ENCODE measurements at places on chromosomes 6 and 20.

GRCh38 chr20:24086121-24086520 lies 97.5 kb upstream of the GGTLC1 start:
- DNase-seq, result no peak

DNA sequence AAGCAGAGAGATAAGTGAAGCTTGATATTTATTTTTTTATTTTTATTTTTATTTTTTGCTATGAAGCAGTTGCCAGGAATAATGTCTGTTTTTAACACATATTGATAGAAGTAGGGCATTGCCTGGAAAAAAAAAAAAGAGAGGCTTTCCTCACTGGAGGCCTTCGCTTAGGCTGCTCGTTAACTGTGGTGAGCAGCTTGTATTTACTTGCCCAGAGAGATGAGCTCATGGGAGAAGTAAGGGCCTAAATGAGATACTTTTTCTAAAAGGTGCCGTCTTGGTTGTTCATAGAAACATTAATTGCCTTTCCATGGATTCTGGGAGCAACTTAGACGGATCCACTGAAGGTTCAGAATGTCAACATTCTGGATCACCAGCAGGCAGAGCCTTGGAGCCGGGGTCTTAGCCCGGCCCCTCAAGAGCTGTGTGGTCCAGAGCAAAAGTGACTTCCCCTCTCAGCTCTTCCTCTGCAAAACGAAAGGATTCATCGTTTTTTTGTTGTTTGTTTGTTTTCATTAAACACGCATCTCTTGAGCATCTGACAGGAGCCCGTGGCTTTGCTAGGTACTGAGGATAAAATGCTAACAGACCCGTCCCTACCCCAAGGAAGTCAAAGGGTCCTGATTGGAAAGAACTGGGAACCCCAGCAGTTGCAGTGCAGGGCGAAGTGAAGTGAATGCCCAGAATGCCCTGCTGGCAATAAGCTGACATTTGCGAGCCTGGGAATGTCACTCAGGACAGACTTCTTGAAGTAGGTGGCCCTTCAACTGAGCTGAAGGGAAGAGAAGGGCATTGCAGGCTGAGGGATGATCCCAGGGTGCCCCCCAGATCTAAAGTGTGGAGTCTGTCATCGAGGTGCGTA lies 138.5 kb downstream of the ZDHHC14 start:
- DNase-seq, result no peak

DNA sequence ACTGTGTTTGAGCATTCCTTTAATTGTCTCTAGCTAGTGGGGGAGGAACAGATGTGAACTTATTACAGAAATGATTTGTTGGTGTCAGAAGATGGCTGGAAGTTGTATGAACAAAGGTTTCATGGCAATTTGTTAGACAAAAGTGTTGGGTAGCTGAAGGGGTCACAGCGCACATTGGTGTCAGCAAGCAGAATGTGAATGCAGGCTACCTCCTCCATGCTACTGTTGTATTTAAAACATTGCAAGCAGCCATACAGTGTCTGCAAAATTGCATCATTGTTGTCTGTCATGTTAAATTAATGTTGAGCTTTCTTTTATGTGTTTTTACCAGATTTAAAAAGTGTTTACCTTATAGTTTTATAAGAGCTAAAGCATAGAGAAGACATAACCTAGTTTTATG lies 6.2 kb downstream of the LRRC1 start:
- DNase-seq, result no peak

GRCh38 chr6:136284909-136285308 lies 4.7 kb downstream of the BCLAF1 start:
- DNase-seq, result no peak

- DNase-seq, result no peak
Measured at GRCh38 chr20:5061213-5061612, 58.5 kb downstream of the PCNA start.

DNA sequence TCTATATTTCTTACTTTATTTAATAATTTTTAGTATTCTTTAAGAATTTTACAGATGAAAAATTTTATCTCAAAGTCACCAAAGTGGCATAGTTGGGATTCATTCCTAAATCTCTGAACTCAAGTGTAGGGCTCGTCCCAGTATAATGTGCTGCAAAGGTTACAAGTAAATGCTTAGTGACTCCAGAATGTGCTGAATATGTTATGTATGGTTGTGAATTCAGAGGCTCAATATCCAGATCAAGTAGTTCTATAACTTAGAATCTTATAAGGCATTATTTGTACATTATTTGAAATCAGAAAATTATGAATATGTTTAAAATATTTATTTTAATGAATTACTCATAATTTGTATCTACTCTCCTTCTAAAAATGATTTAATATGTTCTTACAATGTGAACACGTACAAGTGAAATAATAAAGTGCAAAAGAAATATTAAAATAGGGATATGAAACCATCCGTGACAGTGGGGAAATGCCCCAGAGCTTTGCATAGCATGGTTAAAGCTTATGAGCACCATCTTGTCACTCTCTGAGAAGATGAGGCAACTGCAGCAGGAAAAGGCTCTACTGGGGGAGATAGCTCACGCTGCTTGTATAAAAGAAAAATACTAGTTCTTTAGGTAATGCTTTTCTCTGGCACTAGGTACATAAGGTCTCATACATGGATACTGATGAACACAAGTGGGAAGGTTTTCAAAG lies 259.0 kb downstream of the FOXC1 start:
- DNase-seq, result no peak
